Fibroblast of skin of abdomen (primary cell): ENCODE measurements at places on chromosomes 1 and 21.

DNA sequence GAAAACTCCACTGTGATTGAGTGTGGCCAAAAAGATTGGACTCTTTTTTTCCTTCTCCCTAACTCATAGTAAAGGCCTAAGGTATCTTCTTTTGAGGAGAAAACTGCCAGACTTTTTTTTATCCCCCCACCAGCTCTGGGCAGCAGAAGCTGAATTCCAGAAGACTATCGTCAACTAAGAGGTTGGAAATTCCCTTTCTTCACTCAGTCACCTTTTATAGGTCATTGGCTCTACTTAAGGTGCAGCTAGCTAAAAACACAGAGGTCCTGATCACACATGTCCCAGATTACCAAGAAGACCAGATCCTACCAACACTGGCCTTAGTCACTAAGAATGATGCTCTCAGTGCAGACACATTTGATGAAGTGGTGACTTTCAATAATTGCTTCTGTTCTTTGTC lies 1441.2 kb downstream of the PLA2G4A start:
- DNase-seq: no peak

DNA sequence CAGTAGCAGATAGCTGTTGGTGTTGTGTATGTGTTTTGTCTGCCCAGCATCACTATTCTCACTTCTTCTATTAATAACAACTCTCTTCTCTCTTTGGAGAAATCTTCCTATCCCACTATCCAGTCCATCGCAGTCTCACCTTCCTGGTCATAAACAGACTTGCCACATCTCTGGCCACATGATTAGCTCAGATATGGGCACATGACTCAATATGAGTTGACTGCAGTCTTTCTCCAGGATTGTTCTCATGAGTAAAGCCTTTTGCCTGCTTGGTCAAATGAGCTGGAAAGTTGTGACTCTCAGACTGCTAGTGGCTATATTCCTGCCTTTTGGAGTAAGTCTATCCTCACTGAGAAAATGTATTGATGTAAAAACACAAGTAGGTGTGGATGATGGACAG lies 32.9 kb upstream of the TADA1 start:
- no peak for DNase-seq

DNA sequence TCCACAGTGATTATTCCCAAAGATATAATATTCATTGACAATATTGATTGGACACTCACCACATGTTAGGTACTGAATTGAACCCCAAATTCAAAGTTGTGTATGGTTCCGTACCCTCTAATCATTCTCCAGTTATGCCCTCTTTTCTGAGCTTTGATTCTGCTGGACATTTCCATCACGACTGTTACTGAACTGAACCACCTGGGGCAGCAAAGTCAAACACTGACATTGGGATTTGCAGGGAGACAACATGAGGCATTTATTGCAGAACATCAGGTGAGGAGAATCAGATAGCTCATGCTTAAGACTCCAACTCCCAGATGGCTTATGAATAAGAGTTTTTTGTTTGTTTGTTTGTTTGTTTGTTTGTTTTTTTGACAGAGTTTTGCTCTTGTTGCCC lies 420.9 kb downstream of the DISC1 start:
- DNase-seq: no peak

DNA sequence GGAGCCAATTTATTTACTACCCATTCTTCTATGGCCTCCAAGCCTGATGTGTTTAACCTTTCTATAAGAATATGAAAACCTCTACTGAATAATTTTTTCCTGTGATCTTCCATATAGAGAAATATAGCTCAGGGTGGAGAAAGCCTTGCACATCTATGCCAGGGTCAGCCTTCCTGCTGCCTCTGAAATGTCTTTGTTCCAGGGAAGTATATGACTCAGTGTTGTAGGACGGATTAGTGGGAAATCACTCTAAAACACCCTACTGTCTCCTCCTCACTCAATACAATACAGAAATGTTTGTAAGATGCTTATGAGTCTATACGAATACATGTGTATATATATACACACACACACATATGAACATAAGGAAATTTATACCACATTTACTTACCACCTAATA lies 1044.9 kb downstream of the BRINP3 start:
- no peak for DNase-seq

DNA sequence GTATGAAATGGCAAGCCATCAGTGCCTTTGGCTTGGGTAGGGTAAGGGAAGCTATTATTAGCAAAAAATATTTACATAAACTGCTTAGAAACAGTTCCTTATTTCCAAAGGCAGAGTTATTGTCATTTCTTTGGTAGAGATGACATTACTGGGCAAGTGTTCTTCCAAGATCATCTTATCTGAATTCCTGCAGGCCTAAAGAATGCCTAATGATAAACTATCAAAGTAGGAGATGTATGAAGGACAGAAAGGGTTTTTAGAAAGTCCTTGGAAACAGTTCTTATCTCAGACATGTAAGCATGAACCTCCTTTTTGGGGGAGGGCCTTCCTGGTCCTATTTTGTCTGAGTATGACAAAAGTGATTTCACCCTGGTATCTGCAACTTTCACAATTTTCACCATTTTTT lies 5.1 kb upstream of the FRRS1 start:
- no peak for DNase-seq

DNA sequence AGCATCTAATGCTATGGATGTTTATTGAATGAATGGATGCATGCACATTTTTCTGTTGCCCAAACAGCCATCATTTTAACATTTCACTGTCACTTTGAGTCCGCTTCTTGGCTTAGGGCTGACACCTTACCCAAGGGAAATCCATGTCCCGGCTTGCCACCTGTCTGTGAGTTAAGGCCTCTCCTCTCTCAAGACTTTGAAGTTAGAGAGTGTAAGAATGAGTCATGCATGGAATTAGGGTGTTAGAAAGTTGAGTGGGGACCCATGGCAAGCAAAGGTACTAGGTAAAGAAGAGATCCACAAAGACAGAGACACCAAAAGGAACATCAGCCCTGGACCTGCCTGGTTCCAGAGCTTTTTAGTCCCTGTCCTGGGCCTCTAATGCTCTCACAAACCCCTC lies 35.1 kb downstream of the ATP1A1 start:
- no peak for DNase-seq

GRCh38 chr1:68011657-68012375 lies 38.6 kb downstream of the DIRAS3 start:
- no peak for DNase-seq

- peak; percentile 2 for DNase-seq
Measured at GRCh38 chr1:2874607-2875480, 73.4 kb upstream of the TTC34 start.

DNA sequence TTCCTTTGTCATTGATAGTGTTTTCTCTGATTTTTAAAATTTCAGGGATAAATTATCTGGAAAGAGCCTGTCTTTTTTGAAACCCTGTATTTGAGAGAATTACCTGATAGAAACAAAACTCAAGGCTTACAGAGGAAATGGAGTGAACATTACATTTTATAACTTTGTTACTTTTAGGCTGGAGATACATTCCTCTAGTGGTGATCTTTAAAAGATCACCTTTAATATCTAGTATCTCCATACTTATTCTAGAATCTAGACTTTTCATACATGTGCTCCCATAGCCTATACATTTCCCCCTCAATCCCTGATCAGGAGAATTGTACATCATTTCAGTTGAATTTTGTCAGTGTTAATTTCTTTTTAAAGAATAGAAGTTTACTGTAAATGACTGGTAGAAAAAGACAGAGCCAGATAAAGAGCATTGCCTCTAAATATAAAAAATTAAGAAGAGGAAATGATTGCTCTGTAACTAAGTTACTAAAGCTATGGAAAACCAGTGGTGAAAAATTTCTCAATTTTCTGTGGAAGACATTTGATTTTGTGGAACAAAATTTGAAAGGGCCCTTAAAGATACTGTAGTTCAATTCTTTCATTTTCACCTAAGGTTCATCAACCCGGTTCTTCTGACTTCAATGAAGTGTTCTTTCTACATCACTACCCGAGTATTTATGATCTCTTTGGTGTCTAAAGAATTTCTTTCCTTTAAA lies 33.7 kb downstream of the RASAL2 start:
- no peak for DNase-seq

DNA sequence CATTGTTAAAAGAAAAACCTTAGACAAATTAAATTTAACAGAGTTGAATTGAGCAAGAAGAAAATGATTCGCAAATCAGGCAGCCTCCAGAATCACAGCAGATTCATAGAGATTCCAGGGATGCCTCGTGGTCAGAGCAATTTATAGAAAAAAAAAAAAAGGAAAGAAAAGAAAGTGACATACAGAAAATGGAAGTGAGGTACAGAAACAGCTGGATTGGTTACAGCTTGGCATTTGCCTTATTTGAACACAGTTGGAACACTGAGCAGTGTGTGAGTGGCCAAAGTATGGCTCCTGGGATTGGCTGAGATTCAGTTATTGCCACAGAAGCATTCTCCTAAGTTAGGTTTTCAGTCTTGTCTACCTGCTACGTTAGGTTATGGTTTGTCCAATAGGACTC lies 9.1 kb upstream of the C21orf91 start:
- peak; percentile 79 for DNase-seq

- DNase-seq: no peak
Measured at GRCh38 chr1:161943737-161944136, 79.9 kb downstream of the OLFML2B start.

DNA sequence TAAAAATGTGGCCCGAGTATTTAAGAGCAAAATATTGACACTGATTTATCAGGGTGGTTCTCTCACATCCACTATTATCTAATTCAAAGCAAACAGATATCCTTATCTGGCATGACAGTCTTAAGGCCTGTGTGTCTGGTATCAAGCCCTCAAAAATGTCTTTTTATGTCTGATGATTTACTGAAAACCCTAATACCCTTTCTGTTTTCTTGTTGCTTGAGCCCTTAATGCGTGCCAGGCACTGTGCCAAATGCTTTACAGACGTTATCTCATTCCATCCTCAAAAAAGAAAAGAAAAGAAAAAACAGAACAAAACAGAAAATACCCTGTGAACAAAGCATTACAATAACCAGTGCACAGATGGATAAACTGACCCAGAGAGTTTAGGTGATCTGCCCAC lies 5.7 kb downstream of the DUSP23 start:
- no peak for DNase-seq

DNA sequence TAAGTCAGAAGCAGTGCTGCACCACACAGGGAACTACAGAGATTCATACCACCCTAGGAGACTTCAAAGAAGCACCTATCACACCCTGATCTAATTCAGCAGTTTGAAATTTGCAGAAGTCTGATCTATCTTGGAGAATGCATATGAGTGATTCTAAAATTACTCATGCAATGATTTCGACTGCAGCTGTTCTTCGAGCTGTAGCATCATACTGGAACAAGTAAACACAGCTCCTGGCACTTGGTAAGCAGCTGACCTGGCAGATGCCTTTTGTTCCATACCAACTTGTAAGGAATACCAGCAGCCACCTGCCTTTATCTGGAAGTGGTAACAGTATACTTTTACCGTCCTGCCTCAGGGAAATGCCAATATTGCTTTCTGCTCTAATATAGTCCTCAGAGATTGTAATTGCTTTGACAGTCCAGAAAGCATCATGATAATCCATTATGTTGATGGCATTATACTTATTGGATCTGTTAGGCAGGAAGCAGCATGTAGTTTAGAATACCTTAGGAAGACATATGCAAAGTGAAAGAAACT lies 25.7 kb downstream of the AADACL4 start:
- DNase-seq: no peak

GRCh38 chr1:76268341-76268740 lies 193.8 kb downstream of the ST6GALNAC3 start:
- DNase-seq: peak; percentile 10

DNA sequence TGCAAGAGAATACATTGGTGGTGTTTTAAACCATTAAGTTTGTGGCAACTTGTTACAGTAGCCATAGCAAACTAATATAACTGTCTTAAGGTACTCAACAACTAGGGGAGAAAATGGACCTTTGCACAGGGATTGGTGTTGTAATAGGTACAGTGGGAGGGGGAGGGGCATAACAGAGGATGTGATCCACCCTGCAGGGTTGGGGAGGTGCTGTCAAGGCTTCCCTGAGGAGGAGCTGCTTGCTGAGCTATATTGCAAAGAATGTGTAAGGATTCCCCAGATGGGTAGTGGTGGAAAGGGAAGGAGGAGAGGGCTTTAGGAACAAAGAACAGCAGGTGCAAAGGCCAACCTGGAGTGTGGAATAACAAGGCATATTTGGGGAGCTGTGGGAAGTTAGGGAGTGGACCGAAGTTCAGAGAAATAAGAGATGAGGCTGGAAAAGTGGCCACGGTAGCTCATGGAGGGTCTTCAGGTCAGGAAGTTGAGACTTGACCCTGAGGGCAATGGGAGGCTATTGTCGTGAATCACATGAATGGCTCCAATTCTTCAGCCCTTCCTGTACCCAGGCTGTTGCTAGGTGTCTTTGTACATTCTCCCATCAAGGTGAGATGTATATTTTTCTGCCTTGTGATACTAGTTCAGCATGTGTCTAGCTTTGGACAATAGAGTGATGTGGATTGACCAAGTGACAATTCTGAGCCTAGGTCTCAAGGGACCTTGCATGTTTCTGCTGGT lies 168.6 kb upstream of the CSF3R start:
- no peak for DNase-seq

- no peak for DNase-seq
Measured at GRCh38 chr1:24632832-24633175, 10.3 kb upstream of the SRRM1 start.

DNA sequence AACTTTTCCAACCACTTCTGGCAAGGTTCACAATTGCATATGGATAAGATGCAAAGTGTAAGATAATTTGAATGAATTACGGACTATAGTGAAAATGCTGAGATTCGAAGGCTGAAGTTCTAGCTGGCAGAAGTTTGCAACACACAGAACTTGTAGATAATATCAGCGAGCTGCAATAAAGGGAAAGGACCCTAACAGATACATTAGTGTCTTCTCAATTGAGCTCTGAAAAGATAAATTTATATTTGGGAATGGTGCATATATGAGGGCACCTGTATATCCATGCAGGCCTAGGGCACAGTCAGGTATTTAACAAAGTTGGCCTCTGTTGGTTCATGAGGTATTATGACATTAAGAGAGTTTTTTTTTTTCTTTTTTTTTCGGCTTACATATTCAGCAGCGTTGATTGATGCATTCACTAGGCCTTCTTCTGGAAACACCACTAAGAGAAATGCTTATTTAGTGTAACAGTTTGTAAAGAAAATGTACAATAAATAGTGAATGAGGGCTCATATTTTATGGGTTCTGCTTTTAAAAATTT lies 2.2 kb downstream of the NFIA start:
- DNase-seq: no peak

DNA sequence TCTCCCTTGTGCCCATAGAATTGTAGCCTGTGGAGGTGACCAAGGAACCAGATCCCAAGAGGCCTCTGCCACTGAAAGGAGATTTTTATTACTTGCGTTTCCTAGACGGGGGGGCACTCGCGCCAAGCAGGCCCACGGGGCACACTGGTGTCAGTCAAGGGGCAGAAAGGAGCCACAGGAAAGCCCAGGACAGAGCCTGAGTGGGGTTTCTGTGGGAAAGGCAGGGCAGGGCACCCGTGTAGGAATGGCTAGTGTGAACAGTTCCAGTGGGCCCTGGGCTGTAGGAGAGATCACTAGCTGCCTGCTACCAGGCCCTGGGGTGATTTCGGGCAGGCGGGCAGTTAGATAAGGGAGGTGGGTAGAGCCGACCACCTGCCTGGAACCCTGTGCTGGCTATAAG lies 70.8 kb downstream of the ADARB1 start:
- DNase-seq: no peak
